ENCODE measurements at places on chromosomes 1 and 21.
A peak's percentile ranks its signal among the peaks of the same experiment; 100 is the strongest.

DNA sequence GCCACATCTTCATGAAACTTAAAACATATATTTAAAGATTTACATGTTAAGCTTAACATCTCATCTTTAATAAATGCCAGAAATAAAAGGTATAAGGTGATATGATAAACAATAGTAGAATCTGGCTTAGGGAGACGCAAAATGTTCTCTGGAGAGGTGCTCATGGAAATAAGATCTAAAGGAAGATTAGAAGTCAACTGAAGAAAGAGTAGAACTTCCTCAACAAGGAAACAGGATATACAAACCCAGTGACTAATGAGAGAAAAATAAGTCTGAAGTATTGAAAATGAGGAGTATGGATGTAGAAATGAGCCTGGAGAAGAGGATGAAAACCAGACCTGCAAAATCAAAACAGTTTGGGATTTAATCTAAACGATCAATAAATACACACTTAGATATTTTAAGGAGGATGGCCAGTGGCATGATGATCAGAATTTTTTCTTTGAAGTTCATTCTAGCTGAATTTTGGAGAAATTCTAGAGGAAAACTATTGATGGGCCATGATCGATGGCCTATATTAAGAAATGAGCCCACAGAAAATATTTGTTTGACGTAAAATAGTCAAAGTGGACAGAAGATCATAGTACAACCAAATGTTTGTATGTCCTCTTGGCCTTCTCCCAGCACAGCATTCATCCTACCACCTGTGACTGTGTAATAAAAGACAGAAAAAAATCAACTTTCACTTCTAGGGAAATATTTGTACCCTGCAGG is 387.9 kb upstream of the PTBP2 start:
- no peak for DNase-seq

- no peak for DNase-seq
These were observed 177.3 kb upstream of the CAMK1G start for GRCh38 chr1:209406168-209406567.

- DNase-seq = peak; percentile 25
These were observed 159.5 kb downstream of the ETS2 start for GRCh38 chr21:38965241-38965640.

DNA sequence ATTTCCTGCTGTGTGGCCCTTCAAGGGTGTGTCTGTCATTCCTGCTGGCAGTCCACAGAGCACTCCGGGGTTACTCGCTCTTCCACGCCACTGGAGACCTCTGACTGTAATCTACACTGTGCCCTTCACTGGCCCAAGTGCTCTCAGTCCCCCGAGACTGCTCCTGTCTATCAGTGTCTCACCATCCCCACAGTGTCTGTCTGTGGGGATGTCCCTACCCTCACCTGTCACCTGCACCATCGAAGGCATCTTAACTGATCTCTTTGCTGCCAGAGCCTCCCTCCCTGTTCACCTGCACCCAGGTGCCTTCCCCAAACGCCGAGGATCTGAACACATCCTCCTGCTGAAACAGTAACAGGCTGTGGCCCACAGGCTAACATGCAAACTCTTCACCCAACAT is 136.7 kb downstream of the MATN1 start:
- DNase-seq = no peak

DNA sequence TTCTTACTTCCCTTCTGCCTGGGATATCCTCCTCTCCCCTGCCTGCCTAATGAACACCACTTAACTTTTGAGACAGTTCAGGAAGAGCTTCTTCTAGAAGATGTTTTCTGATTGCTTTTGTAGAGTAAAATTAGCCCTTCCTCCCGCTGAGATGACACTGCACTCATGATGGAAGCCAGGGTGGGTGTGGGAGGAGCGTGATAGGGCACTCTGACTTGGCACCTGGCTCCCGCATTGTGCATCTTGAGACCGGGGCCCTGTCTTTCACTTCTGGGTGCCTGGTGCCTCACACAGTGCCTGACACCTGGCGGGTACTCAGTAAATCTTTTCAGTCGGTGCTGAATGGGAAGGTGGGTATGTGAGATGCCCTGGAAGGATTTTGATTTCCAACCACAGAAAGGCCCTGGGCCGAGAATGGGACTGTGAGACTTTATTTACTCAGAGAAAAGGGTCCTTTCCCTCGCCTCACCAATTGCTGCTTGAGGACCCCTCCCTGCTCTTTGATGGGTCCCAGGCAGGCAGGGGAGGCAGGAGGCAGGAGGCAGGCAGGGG is 6.8 kb downstream of the THEM5 start:
- no peak for DNase-seq

DNA sequence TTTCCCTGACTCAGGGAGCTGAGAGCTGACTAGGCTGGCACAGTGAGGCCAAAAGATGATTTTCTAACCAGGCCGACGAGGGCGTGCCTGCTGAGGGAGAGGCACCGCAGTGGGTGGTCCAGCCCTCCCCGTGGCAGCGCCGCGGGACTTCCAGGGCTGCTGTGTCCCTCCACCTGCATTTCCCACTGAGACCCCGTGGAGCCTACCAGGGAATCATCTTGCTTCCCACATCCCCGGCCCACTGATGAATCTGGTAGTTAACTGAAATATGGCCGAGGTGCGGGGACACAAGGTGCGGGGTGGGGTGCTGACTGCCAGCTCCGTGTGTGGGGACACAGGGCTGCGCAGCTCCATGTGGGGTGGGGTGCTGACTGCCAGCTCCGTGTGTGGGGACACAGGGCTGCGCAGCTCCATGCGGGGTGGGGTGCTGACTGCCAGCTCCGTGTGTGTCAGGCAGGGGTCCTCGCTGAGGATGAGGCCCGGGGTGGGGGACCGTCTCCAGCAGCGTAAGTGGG is 10.4 kb downstream of the WRAP73 start:
- no peak for DNase-seq

DNA sequence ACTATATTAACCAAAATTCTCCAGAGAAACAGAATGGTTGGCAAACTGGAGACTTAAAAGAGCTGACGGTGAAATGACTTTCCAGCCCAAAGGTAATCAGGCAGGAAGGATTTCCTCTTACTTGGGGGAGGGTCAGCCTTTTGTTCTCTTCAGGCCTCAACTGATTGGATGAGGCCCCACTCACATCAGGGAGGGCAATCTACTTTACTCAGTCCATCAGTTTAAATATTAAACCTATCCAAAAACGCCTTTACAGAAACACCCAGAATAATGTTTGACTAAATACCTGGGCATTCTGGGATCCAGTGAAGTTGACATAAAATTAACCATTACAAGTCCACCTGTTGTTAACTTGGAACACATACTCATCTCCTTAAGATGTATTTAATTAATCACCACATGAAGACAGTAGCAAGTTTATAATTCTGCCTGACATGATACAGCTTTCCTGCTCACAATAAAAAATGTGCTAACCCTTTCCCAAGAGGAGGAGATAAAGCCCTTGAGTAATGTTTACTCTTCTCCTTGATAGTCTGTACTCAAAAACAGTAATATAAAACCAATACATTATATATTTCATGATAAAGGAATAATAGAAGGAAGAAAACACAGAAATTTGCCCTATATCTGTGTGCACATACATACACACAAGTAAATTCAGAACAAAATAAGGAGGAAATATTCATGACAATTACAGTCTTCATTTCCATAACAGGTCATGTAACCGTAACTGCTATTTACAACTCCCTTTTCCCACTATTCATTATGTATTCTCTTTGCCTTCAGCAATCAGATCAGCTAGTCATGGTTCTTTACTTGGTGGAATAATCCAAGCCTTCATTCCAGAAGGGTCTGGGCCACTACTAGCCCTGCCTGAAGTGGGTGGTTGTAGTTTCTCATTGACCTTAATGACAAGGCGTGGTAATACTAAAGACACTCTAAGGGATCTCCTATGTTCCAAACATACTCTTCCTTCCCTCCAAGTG is 107.5 kb upstream of the RUNX1 start:
- no peak for DNase-seq

DNA sequence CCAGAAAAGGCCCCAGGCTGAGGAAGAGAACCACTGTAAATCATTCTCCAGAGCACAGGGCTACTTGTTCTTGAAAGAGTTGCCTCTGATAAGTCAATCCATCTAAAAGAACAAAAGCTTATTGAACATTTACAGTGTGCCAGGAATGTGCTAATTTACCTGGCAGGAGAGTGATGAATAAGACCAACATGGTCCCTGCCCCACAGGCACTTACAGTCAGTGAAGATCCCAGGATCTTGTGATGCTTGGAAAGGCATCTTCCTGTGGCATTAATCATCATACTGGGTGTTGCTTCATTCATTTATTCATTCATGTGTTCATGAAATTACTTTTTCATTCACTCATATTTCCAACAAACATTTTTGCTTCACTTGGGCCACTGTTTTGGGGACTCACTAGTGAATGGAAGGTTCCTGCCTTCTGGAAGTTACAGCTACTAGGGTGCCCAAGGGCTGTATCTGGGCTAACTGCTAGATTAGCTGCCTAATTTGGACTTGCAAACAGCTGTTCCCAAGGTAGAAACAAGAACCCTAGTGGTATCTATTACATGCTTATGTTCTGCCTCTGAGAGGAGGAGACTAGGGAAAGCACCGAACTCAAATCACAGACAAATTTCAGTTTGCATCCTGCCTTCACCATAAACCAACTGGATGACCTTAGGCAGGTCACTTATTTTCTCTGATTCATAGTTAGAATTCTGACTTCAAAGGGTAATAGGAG is 133.5 kb downstream of the CLIC6 start:
- no peak for DNase-seq

DNA sequence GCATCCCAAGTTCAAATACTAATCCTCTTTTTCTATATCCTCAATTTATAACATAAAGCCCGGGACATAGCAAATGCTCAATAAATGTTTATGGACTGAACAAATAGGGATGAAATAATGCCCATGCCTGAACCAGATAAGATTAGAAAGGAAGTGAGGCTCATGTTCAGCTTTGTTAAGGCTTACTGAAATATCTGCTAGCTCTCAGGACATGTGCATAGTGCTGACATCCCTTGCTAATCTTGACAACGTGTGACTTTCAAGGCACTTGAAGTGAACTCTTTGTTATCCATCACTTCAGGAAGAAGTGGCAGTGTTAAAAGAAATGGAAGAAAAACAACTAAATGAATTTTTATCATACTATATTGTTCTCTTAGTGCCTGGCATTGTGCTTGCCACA is 260.3 kb upstream of the SGIP1 start:
- DNase-seq = no peak

DNA sequence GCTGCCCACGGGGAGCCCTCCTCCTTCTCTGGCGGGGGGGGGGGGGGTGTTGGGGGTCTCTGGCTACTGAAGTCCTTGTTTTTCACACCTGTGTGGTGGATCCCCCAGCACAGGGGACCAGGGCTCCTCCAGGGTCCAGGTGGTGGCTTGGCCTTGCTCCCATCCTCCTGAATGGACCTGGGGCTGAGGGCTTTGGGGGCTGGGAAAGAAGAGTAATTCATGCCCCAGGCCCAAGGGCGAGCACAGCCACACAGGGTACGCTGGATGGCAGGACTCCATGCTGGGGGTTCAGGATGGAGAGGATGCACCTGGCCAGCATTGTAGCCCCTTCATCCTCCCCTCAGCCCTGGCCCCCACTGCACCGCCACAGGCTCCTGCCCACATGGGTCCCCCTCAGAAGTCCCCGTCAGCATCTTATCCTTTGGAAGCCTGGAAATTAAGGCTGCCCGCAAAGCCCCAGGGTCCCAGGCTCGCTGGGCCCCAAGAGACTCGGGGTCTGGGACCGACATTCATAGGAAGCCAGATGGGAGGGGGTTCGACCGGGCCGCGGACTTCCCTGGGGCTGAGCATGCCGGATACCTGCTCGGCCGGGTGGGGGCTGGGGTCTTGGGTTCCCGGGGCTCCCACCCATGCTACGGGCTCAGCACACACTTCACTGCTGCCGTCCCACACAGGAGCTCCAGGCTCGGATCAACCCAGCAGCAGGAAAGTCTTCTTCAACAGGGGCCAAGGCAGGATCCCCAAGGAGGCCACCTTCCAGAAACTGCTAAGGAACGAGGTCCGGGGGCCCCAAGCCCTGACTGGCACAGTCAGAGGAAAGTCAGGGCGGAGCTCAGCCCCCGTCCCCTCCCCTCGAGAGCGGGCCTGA is 49.0 kb upstream of the ACTRT2 start:
- no peak for DNase-seq

DNA sequence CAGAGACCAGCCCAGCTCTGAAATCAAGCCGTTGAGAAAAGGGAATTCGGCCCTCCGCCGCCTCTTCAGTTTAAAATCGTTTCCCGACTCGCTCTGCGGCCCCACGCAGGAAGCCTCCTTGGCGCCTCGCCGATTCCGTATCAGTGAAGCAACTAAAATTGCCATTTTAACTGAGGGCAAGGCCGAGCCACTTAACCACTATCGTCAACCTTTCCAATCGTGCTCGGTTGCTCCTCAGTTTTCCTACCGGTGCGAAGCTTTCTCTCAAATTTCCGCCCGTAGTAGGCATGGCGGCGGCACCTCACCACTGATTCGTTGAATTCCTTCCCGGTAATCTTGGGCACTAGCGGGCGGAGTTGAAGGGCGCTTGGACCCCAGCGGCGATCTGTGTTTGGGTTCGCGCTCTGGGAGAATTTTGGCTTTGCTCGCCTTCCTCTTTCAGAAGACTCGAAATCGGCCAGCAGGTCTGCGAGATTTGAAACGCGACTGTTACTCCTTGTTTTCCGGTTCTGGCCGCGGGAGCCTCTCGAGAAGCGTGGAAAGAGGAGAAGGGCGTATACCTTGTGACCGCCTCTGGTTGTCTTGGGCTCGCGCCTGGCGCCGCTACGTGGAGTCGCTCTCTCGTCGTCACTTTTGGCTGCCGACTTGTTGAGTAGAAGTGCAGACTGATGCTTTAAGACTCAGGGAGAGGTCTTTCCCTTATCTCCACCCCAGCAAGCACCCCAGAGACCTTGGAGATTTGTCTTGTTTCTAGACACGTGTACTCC is at the start of the genes CENPL and DARS2:
CENPL (minus strand) TSS at position 569 of the 767 bp plus-strand sequence. CDS start 13,584 bp downstream, outside the sequence.
DARS2 (plus strand) TSS at position 359 of the 767 bp plus-strand sequence. CDS start 557 bp downstream, outside the sequence.
- peak; percentile 97 for DNase-seq

- DNase-seq = no peak
These were observed 64.6 kb upstream of the AK4 start for GRCh38 chr1:65083263-65083896.

DNA sequence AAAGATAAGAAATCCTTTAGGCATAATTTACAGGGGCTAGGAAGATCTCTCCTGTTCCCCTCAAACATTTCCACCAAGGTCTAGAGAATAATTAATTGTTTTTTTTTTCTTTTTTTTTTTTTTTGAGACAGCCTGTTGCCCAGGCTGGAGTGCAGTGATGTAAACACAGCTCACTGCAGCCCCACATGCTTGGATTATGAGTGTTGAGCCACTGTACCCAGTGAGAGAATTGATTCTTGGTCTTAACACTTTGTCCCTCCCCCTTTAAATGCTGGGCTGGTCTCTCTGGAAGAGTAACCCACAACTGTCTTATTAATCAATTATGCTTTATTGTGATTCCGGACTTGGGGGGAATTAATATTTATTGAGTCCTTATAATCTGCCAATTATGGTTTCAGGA is 33.4 kb downstream of the ATF3 start:
- DNase-seq = no peak

All from NCI-H146 (cell line).